ENCODE measurements at places on chromosomes 2 and 18.
A peak's percentile ranks its signal among the peaks of the same experiment; 100 is the strongest.

- DNase-seq, result no peak
Observed at GRCh38 chr18:8797206-8797605, 91.8 kb downstream of the MTCL1 start.

- no peak for DNase-seq
Observed at GRCh38 chr2:211437396-211437795, 881.0 kb downstream of the CPS1 start.

DNA sequence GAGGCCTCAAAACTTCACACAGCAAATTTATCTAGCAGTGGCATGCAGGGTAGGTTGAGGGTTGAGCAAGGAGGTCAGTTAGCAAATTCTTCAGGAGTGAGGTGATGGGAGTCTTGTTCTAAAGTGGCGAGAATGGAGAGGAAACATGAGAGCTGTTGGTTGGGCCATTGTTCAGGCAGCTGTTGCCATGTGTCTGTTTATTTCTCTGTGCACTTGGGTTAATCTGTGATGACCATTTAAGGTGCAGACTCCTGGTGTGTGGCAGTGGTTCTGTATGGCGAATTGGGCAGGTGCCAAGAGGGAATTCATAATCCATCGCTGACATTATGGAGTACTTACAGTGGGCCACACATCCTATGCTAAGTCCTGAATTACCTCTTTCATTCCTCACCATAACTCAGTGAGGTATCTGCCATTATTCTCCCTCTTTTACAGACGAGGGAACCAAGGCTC is 30.4 kb downstream of the TMEM178A start:
- peak; percentile 90 for DNase-seq

- no peak for DNase-seq
Observed at GRCh38 chr2:232299084-232299483, 79.5 kb upstream of the ALPP start.

- peak; percentile 87 for DNase-seq
Observed at GRCh38 chr2:27409321-27410073, at the start of gene PPM1G. Gene PPM1G, minus strand, starts transcription at chr2:27409591. Its CDS starts 169 bp downstream, at chr2:27409422.

- no peak for DNase-seq
Observed at GRCh38 chr2:239590276-239590675, 189.5 kb upstream of the HDAC4 start.

DNA sequence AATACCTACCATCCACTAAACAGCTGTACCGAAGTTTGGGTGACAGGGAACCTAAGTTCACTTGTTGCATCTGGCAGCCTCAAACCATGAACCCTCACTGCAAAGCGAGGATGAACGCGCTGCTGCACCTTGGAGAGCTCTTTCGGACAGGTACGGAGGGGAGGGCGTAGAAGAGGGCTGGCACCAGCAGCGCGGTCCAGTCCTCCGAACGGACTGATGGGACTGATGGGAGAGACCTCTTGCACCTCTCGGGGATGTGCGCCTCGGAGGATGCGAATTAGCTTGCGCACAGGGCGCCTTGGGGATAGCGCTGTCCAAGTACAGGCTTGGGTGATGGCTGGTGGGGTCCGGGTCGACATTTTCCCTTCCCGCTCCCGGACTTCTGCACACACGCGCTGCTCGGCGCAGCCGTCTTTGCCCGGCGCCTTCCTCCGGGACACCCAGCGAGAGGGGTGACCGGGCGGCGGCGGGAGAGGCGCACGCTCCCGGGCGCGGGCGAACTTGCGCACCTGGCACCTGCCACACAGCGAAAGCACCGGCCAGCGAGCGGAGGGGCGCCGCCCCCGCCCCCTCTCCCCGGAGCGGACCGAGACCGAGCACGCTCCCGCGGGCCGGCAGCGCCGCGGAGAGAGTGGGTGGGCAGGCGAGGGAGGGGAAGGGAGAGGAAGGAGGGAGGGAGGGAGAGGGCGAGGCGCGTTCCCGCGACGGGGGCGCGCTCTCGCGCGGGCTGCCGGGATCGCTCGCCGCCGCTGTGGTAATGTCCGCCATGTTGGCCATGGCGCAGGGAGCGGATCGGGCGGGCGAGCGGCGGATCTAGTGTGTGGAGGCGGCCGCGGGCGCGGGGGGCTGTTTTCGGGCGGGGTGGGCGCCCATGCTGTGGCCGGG is at the start of gene EPC2:
TSS of gene EPC2 (plus strand) at position 754 of the 885 bp plus-strand sequence. CDS start 267 bp downstream, outside the sequence.
- DNase-seq, result peak; percentile 70

DNA sequence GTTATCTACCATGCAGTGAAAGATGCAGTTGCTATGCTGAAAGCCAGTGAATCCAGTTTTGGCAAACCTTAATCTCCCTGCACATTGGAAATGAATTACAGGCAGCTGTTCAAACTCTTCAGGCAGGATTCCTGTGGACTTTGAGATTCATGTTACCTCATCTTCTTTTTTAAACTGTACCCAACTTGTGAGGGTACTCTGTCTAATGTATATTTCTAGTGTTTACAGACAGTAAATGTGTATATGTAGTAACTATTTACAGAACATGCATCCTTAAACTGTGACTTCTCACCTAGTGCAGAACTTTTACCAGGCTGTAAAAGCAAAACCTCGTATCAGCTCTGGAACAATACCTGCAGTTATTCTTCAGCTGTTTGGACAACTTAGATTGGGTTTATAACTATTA is 50.9 kb downstream of the KDM3A start:
- no peak for DNase-seq

DNA sequence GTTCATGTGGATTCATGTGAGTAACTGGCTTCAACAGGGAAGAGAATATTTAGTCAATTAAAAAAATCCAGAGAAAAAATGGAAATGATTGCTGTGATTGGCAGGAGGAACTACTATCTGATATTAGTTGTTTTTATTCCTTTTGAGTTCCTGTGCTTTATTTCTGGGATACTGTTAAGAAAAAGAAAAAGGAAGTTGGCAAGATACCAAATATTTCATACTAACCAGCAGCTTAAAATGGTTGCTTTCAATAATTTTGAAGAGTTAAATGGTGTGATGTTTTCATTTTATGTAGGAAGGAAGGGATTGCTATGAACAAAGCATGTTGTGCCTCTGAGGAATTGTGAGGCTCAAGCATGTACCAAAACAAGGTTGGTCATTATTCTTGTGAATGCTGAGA is 8.1 kb upstream of the MTX2 start:
- no peak for DNase-seq

DNA sequence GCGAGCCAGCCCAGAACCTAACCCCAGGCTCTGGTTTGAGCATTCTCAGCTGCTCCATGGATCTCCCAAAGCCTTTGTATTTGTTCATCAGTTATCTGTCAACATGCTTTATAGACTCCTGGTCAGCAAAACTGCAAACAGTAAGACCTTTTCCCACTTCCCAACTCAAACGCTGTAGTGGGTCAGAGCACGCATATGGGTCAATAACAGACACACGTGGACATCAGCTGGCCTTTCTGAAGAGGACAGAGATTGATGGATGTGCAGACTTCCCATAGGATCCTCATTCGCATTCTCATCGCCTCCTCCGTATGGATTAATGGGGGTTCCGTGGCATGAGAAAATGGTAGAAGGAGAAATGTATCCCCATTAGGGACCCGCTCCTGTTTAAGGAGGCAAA is 508.1 kb downstream of the EIPR1 start:
- no peak for DNase-seq

- no peak for DNase-seq
Observed at GRCh38 chr2:6860296-6860695, 5.4 kb downstream of the CMPK2 start.

- no peak for DNase-seq
Observed at GRCh38 chr18:916562-916961, 11.9 kb downstream of the ADCYAP1 start.

DNA sequence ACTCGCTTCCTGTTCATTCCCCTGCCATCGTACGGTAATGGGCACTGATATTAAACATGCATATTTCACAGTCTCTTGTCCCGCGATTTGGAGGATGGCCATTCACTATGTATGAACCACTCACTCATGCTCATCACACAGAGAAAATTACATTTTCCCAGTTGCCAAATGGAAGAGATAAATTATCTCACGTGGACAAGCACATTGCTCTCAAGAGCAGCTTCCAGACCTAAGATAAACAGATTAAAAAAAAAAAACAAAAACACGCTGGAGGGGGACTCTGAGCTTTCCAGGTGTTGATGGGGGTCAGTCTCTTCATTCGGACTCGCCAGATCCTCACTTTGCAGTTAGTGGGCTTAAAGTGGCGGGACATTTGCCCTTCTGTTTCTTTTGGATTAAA is 1.7 kb upstream of the MAPK4 start:
- no peak for DNase-seq

DNA sequence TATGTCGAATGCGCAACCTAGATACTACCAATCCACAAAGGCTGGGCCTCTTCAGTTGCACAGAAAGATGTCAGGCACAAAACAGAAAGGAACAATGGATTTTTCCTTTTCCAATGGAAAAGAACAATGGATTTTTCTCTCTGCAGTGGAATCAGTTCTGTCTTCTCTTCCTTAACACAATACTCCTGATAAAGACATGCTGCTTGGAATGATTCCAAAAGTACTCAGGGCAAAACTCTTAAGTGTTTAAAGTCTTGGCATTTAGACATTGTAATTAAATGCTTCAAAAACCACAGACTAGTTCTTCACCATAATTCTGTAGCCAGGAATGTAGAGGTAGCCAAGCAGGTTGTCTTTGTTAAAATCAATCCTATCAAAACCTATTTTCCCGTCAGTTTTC is 46.7 kb upstream of the FLACC1 start:
- peak; percentile 23 for DNase-seq

DNA sequence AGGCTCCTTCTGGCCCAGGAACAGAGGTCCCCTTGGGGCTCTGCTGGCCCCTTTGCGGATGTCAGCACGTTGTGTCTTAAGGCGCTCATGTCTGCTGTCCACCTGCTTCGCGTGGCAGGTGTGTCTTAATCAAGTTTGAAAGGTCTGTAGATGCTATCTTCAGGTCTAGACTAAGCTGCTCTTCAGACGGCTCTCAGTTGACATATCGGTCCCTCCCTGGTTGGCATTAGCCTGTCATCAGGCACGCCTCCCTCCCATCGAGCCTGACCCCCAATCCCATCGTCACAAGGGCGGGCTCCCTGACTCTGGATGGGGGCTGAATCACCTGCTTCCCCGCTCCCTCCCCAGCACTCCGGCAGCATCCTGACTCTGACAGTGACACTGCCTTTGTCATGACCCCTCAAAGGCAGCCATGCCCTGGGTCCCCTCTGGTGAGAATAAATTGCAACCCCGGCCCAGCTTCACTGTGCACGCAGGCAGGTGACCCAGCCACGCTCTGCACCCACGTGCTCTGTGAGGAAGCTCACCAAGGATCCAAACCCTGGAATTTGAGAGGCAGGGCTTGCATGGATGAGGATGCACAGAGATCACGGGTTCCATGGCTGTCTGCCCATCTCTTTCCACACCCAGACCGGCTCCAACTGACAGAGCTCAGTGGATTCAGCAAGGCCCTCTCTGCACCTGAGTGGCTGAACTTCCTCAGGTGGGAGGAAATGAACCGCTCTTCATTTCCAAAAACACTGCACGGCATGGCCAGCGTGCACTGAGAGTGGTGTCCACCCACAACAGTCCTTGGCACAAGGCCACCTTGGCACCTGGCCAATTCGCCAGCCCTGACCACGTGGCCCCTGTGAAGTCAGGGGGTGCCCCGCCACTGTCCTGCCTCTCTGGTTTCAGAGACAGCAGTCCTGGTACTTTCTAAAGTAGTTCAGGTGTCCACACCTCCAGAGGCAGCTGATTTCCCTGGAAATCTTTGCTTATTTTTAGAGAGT is 110.2 kb upstream of the GPC1 start:
- DNase-seq, result no peak

GRCh38 chr2:237412988-237413776 is 782 bp downstream of the COL6A3 start:
- no peak for DNase-seq

DNA sequence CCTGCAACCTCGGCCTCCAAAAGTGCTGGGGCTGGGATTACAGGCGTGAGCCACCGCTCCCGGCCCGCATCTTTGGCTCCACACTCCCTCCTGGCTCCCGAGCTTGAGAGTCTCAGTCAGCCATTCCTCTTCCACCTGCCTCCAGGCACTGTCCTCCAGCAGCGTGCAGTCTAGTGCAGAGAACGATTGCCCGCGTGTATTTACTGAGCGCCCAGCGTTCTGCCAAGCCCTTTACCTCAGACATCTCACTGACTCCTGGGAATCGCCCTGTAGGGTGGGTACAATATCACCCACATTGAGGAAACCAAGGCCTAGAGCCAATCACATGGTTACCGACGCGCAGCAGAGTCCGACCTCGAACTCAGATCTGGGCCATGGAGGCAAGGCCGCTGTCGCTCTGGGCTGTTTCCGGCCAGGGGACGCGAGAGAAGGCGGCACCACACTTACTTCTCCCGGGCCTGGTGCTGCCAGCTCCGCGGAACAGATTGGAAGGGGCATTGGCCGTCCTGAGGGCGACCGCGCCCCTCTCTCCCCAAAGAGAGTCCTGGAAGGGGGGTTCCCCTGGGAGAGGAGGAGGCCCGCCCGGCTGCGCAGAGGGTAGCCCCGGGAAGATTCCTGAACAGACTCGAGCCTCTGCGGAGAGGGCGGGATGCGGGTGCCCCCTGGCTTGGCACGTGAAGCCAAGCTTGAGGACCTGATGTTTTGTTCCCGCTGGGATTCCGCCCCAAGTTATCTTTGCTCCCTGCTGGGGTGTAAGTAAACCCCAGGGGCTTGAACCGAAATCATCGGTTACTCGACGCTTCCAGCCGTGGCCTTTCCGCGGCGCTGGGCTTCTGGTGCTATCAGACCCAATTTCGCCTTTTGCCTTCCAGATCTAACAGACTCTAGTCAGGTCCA is 5.2 kb upstream of the DLX2 start:
- no peak for DNase-seq

GRCh38 chr2:77746780-77747179 is 224.6 kb upstream of the LRRTM4 start:
- no peak for DNase-seq

- DNase-seq, result no peak
Observed at GRCh38 chr2:133993160-133993559, 260.7 kb upstream of the MGAT5 start.

DNA sequence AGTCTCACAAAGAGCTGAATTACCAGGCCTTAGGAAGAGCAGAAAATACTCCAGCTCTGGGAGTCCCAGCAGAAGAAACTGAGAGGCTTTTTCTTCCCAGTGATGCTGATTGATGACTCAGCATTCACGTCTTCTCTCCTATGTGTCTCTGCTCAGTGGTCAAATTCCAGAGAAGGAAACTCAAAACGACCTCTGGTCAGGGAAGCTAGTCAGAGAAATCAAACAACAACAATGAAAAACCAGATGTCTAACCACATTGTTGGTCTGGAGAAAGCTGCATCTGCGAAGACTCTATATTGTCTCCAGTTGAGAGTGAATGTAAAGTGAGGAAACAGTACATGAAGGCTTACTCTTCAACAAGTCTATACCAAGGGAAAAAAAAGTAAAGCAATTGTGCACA is 28.6 kb upstream of the CERS6 start:
- DNase-seq, result no peak

DNA sequence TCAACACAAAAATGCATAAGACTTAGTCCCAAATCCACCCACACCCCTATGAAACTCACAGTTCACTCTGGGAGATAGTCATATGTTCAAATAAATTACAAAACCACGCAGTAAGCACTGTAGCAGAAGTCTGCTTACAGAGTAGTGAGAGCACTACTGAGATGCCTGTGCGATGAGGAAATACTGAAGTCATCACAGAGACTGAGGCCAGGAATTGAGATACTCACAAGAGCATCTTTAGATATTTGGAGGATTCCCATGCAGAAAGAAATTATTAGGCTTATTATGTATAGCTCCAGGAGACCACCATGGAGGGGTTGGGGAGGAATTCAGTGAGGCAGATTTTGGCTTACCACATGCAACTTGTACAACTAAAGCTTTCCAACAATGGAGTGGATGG is 82.3 kb downstream of the ANTXR1 start:
- peak; percentile 66 for DNase-seq

All from NCI-H226 (cell line).